ENCODE measurements at places on chromosomes 16 and 17.
A peak's percentile ranks its signal among the peaks of the same experiment; 100 is the strongest.

DNA sequence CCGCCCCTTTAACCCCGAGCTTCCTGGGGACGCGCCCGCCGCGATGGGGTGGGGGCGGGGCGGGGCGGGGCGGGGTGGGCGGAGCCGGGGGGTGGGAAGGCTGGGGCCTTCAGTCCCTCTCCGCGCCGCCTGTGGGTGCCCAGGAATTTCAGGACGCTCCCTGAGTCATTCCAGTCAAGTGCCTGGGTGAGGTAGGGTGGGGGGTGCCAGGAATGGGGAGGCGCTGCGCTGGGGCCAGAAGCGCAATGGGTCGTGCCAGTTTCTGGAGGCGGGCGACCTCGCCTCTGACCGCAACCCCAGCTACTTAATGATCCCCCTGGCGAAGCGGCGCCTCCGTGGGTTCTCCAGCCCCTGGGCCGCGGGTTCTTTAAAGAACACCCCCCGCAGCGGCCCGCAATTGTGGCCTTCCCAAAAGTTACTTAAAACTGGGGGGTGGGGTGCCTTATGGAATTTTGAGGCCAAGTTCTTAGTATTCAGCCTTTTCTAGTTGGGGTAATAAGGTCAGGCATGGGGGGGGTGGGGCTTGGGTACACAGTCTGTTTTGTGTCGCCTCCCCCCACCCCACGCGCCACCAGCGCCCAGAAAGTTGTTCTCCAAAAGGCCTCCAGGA, 826 bp upstream of the GSE1 start:
- DNase-seq = no peak

DNA sequence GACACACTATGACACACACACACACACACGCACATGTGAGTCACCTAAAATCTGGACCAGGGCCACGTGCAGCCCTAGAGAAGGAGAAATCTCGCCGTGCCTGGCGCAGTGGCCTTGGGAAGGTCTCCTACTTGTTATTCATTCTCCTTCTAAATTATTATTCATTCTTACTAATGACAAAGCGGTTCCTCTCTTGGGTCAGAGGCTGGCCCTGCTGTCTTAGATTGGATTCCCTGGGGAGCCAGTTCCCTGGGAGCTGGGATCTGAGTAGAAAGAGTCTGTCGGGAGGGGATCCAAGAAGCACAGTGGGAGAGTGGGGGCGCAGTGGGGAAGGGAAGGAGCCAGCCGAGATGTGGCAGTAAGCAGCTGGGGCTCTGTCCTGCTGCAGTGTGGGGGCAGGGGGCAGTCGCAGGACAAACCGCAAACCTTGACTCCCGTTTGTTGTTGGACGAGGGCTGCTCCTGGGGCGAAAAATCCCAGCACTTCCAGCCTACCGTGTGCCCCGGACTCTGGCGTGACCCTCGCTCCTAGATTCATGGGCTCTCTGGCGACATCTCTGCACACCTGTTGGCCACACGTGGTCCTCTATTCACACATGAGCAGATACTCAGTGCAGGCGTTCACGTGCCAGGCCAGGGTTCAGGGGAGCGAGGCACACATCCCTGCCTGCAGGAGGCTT, 18.7 kb upstream of the JPH3 start:
- no peak for DNase-seq

DNA sequence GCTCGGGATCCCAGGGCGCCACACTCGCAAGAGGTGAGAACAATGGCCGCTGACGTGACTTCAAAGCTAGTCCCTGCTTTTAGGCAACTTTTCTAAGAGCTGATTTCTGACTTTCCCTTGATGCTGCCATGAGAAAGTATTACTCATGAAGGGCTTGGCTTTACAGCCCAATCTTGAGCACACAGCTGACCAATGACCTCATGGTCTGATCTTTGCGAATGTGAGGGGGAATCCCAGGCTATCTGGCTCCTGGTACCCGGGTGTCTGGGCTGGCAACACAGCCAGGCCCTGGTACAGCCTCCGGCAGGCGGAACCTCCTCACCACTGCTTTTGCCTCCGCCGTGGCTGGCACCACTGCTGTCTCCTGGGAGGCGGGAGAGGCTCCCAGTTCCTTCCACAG, 17.5 kb downstream of the NDUFAF8 start:
- DNase-seq = no peak

DNA sequence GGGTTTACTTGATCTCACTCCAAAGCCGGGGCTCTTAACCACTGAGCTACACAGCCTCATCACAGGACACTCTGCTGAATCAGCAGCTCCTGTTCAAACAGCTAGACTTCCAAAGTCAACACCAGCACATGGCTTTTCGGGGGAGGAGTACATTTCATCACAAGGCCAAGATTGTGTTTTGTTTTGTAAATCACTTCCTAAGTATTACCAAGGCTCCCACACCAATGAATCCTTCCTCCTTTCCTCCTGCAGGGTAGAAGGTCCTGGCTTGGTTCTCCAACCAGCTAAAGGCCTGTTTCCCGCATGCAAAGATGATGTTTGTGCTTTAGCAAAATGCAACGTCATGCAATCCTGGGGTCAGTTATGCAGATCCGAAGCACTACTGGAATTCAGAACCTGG, 152.5 kb downstream of the XYLT1 start:
- no peak for DNase-seq

DNA sequence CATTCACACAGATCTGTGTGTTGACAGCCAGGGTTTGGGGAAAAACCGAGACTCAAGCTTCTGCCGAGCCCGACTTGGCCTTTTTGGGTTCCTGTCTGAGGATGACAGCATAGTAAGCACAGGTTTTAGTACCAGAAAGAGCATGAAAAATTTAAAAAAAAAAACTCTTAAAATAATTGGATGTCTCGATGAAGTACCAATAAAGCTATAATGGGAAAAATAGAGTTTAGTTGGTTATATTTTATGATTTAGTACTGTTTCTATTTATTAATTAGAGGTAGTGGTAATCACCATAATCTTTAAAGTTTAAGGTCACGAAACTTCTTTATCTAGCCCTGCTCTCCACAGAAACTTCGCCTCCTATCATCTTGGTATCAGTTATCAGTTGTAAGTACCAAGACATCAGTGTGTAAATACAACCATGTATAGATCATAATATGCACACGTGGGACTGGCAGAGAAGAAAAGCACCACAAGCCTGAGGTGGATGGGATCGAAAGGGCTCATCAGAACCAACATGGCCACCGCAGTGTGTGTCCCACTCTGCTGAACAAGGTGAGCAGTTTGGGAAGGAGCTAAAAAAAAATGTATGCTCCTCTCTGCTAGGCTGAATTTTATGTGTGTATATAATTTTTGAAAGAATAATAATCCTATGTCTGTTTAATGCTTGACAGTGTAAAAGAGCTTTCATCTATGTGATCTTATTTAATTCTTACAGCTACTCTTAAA, 14.4 kb upstream of the EEF2K start:
- no peak for DNase-seq

- DNase-seq = no peak
Observed at GRCh38 chr16:85029981-85030401, 2.4 kb downstream of the KIAA0513 start.

DNA sequence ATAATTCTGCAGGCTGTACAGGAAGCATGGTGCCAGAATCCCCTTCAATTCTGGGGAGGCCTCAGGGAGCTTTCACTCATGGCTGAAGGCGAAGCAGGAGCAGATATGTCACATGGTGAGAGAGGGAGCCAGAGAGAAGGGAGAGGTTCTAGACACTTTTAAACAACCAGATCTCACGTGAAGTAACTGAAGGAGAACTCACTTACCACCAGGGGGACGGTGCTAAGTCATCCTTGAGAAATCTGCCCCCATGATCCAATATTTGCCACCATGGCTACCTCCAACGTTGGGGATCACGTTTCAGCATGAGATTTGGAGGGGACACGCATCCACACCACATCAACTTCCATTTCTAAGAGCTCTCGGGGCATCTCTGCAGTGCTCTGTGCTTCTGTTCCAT, 37.4 kb upstream of the GNA13 start:
- no peak for DNase-seq

DNA sequence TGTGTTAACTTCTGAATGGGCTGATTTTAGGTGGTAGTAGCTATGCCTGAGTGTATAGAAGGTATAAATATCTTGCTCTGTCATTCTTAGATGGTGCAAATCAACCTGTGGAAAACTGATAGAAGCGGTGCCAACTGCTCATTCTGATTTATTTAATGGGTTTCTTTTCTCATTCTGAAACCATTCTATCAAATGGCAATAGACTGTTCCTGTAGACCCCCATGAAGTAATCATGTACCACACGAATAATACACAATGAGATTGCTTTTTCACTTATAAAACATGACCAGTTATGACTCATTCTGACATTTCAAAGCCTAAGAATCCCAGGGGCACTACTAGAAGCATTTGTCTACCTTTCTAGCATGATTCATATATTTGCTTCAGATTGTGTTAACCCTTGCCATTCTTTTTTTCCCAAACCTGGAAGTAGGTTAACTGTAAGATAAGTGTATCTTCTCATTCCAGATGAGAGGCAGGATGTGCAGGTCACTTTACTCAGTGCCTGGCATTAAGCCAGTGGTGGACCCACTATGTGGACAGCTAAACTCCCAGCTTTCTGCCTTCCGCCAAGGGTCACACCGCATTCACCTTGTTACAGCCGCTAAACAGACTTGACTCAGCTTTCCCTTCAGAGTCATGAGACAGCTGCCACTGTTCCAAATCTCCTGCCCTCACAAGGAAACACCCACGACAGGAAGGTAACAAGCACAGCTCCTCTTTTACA, 16.4 kb upstream of the SLC16A11 start:
- DNase-seq = no peak

GRCh38 chr17:8862213-8863056, 5.0 kb downstream of the PIK3R6 start:
- DNase-seq = no peak

GRCh38 chr16:84220851-84221250, 19.0 kb downstream of the KCNG4 start:
- DNase-seq = no peak

GRCh38 chr16:68664297-68664696, 19.2 kb downstream of the CDH3 start:
- no peak for DNase-seq

DNA sequence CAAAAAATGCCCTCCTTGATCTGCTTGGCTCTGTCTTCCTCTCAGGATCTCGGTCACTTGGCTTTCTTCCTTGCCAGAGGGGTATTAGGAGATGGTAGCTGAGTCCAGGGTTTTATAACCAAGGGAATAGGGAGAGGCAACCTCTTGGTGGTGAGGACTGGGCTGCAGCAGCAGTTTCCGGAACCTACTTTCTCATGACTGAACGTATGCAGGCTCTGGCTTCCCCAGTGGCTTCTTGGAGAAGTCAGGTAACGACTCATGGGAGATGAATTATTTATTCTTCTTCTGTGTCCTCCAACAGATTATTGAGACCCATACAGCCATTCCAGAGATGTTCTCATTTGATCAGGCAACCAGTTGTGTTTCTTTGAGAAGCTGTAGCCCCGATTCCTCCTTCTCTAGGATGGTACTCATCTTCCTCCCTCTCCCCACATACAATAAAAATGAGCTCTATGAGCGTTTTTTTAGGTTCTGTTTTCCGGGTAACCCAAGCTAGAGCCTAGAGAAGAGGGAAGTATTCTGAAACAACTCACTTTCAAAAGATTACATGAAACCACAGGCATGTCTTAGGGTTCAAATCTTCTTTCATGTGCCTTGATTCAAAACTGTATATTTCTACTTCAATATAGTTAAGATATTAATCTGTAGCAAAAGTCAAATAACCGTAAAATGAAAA, 22.3 kb upstream of the DHX40 start:
- DNase-seq = no peak

DNA sequence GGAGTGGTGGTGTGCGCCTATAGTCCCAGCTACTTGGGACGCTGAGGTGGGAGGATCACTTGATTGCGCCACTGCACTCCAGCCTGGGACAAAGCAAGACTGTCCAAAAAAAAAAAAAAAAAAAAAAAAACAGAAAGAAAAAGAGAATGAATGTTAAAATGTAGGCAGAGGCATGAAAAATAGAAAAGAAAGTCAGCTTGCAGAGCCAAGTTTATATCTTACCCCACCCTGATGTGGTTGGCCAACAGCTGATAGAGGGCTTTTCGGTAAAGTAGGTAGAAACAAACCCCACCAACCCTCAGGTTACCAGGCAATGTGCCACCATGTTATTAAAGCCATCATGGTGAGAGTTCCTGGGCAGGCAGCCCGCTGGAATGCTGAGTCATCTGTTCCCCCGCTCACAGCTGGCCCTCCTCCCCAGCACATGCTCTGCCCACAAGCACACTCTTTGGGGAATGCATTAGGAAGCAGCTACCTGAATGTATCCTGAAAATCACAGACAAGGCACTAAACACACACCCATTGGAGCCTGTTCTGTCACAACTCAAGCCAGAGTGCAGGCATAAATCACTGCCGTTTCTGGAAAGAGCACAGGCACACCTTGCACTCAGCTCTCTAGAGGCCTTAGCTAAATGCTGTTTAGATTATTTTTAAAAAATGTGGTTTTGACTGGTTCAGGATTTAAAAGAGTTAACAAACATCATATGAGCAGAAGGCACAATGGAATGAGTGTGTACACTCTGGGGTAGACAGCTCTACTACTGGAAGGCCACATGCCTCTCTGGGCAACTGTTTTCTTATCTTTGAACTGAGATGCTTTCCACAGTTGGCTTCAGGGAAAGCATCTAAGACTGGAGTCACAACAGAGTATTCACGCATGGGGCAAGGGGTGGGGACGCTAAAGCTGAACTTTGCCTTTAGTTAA, 128.5 kb downstream of the PARN start:
- DNase-seq = peak; percentile 97

GRCh38 chr16:67148656-67149275, 2.0 kb downstream of the B3GNT9 start:
- DNase-seq = no peak

DNA sequence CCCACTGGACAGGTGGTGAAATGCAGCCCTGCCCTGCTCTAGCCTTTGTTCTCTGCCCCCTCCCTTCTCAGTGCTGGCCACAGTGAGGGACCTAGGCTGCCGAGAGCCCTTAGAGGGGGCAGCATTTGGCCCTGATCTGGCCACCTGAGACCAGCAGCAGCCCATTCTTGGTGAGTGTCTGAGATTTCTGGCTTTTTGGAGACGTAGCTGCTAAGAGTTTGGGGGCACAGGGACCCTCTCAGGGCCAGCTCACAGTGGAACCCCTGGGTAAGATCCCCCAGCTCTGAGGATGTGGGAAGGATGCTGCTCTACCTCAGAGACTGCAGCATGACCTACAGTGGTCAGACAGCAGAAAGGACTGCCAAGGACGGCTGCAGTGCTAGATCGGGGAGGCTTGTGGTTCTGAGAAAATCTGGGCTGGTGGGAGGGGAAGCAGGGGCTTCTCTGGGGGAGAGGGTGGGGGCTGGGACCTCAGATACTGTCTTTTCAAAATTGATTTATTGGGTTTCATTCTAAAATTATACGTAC, 13.3 kb downstream of the GRB7 start:
- DNase-seq = no peak

DNA sequence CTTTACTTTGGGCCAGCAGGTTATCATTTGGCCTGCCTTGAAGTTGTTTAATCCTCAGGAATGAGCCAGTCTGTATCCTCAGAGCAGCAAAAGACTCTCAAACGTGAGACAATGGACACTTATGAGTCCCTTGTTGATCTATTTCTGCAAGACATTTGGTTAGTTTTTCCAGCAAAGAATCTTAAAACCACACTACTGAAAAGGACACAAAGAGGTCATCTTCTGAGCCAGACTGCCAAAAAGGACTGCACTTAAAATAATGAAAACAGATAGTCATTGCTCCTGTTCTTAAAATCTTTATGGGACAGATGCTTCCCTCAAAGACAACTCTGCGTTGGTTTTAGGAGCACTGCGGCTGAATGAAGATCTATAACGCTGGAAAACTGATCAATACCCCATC, 205.7 kb upstream of the PSMD7 start:
- no peak for DNase-seq

Measured in posterior cingulate gyrus (tissue), 11 donors.